ENCODE measurements at places on chromosomes 13 and 19.

GRCh38 chr13:109924376-109924775 is 138.0 kb upstream of the IRS2 start:
- no peak for DNase-seq

DNA sequence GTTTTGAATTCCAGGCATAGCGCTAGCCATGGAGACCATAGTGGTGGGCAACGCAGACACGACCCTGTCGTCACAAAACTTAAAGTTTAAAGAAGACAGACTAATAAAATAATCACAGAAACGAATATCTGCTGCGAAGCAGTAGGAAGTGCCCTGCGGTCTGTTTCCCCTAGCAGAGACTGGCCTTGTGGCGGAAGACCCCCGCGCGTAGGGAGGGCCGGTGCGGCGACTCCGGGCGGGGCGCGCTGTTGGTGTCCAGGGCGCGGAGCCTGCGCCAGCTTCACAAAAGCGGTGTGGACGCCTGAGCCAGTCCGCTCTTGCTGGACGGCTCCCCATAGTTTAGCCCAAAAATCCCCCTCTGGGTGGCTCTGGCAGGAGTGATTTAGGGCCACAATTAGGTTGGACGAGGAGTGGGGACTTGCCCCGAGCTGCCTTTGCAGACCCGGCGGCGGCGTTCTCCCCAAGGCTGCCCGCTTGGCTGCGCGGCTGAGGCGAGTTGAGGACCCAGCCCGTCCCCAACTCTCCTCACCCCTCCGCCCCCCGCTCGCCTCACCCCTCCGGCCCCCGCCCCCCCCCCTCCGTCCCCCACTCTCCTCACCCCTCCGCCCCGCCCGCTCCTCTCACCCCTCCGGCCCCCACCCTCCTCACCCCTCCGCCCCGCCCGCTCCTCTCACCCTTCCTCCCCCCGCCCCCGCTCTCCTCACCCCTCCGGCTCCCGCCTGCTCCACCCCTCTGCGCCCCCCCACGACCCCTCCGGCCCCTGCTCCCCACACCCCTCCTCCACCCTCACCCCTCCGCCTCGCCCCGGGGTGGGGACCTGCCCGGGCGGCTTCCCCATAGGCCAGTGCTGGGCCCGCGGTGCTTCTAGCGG is 14.2 kb upstream of the LATS2 start:
- DNase-seq = no peak

GRCh38 chr13:83780227-83780626 is 102.0 kb downstream of the SLITRK1 start:
- no peak for DNase-seq

DNA sequence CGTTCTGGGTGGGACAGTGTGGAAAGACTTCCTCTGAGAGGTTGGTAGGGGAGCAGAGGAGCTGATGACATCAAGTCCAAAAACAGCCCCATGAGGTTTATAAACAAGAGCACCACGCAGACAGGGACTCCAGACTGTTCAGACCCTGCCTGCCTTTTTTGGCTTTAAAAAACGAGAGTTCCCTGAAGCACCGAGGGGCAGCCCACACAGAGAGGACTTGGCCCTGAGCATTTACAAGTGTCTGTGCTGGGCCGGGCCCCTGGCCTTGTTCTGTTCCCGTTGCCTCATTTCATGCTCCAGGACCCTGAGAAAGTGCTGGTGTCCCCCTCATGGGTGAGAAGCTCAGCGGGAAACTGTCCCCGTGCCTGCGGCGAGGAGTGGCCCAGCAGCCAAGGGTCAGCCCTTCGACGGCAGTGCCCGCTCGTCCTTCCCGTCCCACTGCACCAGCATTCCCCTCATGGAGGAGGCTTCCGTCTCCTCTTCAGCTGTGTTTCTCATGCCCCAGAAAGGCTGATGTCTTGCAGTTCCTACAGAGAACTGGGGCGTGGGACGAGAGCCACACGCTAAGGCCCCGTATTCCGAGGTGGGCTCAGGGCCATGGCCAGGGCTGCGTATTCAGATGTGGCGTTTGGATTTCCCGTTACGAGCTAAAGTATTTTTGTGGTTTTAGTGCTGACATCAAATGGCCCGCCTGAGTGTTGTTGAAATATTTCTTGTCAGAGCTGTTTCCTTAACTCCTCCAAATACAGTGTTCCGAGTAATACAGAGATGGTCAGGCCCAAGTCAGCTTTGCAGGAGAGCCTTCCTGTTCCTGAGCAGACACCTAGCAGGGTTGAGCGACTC is 93.5 kb downstream of the ATP11A start:
- no peak for DNase-seq

GRCh38 chr19:50657712-50658440 is 8.6 kb downstream of the C19orf81 start:
- DNase-seq = peak; percentile 76

DNA sequence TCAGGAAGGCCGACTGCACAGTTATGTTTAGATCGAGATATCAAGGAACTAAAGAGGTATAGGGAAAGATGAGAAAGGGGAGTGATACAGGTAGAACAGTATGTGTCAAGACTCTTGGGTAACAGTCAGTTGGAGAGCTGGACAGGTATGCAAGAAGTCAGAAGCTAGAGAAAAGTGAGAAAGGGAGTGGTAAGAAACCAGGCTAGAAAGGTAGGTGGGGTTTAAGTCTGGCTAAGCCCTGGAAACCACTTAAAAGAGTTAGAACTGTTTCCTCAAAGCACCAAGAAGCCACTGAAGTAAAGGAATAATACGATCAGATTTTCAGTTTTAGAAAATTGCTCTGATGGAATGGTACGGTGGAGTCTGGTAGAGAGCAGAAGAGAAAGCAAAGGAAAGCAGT is 196.4 kb downstream of the VWA8 start:
- DNase-seq = no peak

GRCh38 chr13:109206616-109207015 is 577.2 kb downstream of the MYO16 start:
- no peak for DNase-seq

DNA sequence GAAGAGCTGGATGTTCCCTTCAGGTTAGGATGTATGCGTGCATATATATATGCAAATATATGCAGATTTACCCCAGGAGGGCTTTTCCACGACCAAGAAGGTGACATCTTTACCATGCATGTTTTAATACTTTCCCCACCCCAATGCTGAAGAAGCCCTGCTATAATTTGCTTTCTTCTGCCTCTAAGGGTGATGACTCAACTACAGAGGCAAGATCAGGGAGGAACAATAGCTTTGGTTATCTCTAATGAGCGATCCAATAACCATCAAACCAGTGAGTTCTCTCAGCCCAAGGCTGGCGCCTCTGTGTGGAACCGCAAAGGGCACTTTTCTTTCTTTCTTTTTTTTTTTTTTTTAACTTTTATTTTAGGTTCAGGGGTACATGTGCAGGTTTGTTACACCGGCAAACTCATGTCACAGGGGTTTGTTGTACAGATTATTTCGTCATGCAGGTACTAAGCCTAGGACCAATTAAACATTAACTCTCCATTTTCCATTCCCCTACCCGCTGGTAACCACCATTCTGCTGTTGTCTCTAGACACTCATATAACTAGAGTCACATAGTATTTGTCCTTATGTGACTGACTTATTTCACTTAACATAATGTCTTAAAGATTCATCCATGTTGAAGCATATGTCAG is 25.7 kb upstream of the UBE2L5 start:
- no peak for DNase-seq

DNA sequence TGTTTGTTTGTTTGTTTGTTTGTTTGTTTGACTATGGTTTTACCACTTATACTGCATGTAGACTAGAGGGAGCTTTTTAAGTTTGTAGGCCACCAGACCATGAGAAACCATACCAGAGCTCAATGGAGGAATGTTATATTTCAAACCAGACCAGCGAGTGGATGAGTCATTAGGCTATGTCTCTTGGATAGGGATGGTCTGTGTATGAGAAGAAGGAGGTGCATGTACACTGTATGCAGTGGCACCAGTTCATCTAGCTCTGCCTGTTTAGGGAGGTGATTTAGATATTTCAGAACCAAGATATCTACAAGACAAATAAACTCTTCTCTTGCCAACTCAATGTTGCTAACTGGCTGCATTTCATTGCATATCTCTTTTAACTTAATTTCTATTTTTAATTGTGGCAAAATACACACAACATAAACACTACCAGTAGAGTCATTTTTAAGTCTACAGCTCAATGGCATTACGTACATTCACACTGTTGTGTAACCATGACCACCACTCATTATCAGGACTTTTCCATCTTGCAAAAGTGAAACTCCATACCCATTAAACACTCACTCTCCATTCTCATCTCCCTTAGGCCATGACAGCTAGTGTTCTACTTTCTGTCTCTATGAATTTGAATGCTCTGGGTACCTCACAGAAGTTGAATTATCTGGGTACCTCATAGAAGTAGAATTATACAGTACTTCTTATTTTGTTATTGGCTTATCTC is 29.2 kb downstream of the SYDE1 start:
- no peak for DNase-seq

DNA sequence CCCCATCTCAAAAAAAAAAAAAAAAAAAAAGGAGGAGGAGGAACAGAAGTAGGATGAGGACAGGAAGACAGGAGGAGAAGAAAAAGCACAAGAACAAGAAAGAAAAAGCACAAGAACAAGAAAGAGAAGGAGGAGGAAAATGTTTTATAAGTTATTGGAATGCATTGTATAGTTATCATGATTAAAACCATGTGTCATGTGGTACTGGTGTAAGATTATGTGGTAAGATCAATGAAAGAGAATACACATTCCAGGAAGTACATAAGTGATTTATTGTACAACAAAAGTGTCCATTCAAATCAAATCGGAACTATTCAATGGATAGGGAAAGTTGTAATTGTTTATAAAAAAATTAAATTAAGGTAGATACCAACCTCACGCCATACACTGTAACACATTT is 167.7 kb downstream of the MZT1 start:
- no peak for DNase-seq

GRCh38 chr19:3108775-3109174 is 14.6 kb downstream of the GNA11 start:
- no peak for DNase-seq

- no peak for DNase-seq
Observed at GRCh38 chr13:30790592-30790991, 55.2 kb downstream of the ALOX5AP start.

DNA sequence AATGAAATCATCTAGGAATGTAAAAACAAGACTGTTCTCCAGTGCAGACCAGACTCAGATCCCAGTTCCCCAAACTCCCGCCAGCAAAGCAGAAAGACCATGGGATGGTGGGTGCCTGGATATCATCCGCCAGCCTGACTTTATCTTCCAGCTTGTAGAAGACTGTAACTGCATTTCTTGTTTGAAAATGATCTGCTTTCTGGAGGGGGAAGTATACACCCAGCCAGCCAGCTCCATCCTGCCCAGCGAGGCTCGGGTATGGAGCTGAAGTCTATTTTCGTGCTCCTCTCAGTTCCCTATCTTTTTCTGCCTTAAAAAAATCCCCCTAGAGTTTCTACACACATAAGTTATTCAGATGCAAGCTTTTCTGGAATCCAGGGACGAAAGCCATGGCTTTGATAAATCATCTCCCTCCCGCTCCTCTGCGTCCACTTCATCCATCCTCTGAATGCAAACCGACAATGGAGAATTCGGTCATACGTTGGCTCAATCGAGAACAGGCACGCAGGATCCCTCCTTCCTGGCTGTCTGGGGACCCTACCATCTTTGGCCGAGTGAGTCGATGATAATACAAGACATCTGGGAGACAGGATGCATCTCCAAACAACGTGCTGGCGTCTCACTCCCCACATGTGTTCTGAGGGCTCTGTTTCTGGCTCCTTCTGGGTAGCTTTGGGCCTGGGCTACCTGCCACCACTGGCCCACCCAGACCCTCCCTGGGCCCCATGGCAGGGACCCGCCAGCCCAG is 31.2 kb downstream of the CEBPG start:
- DNase-seq = no peak

DNA sequence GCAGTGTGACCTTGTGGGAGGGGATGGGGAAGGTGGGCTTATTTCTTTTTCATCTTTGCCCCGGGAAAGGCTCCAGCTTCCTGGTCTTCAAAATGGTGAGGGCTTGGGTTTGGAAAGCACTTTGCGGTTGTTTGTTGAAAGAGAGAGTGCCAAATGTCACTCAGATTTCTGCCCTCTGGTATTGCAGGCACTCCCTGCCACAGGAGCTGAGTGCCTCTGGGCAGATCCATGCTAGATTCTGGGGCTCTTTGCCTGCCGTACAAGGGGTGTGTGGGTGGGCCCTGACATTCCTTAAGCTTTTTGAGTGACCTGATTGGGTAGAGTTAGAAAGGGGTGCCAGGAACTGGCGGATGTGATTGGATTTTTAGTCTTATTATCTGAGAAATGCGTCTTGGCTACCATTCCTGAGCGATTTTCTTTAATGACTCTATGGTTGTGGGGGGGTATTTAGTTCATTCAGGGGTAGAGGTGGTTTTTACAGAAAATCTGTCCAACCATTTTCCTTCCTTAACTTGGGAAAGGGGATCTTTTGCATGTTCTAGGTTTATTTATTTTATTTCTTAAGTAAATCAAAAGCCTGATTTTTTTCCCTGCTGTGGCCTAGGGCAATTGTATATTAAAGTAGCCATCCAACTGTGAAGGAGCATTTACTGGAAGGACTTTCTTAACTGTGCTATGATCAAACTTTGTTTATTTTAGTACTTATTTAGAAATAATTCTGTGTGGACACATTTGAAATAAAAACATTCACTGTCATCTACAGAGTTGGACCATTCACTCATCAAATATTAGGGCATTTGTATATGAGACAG is 3.2 kb downstream of the ARHGAP35 start:
- no peak for DNase-seq

GRCh38 chr13:94009701-94010100 is 469.8 kb downstream of the DCT start:
- no peak for DNase-seq

DNA sequence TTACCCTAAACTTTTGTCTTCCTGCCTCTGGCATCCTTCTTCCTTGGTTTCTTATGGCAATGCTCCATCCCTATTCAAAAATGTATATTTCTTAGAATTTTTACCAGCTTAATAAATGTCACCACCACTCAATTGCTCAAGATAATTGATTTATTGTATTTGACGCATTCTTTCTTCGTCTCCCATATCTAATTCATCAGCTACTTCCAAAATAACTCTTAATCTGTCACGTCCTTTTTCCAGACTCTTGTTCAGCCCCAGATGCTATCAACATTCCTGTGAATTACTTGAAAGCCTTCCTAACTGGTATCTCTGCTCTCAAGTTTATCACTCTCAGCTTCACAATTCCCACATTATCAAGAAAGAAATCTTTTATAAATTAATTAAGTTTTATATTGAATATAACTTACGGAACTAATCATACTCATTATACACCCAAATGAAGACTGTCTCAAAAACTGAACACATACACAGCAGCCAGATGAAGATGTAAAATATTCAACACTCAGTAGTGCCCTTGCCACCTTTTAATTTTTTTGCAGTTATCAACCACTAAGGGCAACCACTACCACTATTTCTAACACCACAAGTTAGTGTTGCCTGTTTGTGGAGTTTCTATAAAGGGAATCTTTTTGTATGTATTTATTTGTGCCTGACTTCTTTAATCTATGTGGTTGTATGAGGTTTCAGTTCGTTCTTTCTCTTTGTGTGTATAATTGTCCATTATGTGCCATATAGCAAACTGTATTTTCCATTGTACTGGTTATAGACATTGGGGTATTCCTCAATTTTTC is 2295.4 kb downstream of the PCDH9 start:
- DNase-seq = no peak

DNA sequence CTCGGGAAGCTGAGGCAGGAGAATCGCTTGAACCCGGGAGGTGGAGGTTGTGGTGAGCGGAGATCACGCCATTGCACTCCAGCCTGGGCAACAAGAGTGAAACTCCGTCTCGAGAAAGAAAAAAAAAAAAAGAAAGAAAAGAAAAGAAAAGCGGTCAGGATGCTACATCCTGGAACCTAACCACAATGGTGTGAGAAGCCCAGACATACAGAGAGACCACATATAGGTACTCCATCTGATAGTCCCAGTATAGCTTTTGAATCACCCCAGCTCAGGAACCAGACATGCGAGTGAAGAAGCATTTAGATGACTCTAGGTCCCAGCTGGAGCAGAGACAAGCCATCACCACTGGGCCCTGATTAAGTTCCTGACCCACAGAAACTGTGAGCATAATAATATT is 3.2 kb downstream of the IFNL1 start:
- DNase-seq = no peak

Data from stimulated activated CD4-positive, alpha-beta T cell treated with anti-CD3 and anti-CD28 coated beads, Interleukin-1b, Interleukin-23, amount 100 ng/mL, for 24 hours (primary cell).